Activated CD4-positive, alpha-beta T cell treated with anti-CD3 and anti-CD28 coated beads, Interleukin-2, amount 50 U/mL, for 1 hour (primary cell): ENCODE measurements at places on chromosomes 7 and 10.

DNA sequence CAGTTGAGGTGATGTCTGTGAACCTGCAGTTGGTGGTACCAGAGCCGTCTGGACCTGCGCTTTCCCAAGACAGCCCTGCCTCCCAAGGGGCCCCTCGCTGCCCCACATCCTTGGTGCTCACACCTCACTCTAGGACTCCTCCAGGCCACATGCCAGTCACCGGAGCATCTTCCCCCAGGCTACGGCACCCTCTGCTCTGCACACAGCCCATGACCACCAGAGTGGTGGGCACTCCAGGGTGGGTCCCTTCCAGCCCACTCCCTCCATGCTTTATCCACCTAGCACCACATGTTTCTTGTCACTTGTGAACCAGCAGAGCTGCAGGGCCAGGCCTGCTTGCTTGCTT is 183.7 kb upstream of the SH2B2 start:
- no peak for DNase-seq

DNA sequence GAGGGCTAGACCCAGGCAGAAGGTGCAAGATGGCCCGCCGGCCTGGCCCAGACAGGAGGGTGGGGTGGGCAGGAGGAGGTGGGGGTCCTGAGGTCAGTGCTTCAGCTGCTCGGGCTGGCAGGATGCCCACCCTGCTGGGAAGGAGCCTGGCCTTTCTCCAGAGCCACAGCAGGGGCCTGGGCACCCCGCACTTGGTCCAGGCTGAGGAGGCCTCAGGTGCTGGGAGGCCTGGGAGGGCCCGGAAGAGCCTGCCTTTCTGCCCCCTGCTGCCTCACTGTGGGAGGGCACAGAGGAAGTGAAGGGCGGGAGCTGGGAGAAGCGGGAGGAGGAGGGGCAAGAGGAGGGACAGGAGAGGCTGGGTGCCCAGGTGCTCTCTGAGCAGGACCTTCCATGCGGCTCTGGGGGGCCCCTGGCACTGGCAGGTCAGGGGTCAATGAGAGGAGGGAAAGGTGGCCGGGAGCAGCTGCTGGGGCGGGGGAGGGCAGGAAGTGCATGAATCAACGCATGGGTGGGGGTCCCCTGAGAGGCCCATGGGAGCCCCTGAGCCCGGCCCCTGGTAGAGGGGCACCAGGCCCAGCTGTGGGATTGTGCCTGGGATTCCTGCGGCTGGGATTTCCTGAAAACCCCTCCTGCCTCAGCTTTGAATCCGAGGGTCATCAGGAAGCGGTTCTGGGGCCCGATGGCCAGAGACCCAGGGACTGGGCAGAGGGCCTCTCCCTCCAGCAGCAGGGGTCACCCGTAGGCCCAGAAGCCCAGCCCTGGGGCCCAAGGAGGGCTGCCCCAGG is 49.9 kb downstream of the PWWP2B start:
- peak; percentile 55 for DNase-seq

- DNase-seq = no peak
Observed at GRCh38 chr7:3867863-3868262, 566.8 kb downstream of the SDK1 start.

- DNase-seq = no peak
Observed at GRCh38 chr10:84190621-84191020, 3.7 kb upstream of the CDHR1 start.

DNA sequence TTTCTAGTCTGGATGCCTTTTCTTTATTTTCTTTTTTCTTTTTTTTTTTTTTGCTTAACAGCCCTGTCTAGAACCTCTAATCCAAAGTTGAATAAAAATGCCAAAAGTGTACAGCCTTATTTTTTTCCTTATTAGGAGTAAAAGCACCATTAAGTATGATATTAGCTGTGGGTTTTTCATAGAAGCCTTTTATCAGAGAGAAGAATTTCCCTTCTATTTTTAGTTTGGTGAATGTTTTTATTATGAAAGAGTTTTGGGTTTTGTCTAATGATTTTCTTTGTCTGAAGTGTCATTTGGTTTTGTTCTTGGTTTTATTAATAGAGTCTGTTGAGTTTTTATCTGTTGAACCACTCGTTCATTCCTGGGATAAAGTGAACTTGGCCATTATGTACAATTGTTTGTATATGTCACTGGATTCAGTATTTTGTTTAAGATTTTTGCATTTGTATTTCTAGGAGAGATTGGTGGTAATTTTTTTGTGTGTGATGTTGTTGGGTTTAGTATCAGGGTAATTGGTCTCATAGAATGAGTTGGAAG is 49.5 kb downstream of the PALS2 start:
- no peak for DNase-seq

- DNase-seq = no peak
Observed at GRCh38 chr7:84069999-84070500, 124.5 kb downstream of the SEMA3A start.

GRCh38 chr10:63240807-63241206 is 107.7 kb downstream of the NRBF2 start:
- DNase-seq = no peak

DNA sequence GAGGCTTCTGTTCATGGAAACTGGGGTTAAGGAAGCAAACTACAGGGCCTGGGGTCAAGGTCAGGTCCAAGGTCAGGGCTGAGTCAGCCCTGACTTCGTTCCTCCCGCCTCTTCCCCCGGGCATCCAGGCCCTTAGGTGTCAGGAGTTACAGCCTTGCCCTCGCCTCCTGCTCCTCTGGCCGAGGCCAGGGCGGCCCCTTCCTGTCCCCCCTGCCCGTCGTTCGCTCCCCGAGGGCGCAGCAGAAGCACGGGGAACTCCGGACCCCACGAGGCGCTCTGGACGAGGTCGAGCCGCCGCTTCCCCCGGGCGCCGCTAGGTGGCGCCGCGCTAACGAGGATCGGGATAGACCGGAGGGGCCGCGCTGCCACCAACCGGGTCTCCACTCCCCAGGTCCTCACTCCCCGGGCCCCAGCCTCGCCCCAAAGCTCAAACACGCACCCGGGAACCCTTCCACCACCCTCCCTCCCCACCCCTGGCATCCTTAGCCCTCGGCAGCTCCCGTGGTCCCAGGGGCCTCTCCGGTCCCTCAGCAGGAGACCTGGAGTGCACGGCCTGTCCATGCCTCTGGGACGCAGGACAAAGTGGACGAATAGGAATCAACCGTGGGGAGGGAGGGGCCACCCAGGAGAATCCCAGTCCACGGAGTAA is 59.2 kb upstream of the MYL10 start:
- DNase-seq = peak; percentile 81

GRCh38 chr7:120931243-120931642 is 19.3 kb upstream of the ING3 start:
- no peak for DNase-seq

DNA sequence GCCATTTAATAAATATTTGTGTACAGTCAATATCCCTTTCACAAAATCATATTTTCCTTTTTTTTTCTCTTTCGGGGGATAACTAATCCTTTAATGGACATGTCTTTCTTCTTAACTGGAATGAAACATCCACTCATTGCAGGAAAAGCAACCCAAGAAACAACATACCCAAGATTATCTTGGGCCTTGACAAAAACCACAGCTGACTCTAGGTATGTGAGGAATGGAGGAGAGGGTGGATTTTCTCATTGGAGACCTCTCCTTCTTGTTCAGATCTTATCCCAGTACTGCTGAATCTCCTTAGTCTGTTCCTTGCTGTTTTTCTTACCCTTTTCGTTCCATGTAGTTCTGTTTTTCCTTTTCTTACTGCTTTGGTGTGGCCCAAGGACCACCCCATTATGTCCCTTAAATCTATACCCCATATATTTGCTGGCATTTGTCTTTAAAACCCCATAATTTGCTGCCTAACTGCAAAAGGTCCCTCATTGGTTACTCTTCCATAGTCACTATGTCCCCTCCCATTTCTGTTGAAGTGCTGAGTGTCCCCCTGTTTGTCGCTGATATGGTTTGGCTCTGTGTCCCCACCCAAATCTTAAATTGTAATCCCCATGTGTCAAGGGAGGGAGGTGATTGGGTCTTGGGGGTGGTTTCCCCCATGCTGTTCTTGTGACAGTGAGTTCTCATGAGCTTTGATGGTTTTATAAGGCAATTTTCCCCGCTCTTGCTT is 6.8 kb upstream of the CDK6 start:
- DNase-seq = no peak

DNA sequence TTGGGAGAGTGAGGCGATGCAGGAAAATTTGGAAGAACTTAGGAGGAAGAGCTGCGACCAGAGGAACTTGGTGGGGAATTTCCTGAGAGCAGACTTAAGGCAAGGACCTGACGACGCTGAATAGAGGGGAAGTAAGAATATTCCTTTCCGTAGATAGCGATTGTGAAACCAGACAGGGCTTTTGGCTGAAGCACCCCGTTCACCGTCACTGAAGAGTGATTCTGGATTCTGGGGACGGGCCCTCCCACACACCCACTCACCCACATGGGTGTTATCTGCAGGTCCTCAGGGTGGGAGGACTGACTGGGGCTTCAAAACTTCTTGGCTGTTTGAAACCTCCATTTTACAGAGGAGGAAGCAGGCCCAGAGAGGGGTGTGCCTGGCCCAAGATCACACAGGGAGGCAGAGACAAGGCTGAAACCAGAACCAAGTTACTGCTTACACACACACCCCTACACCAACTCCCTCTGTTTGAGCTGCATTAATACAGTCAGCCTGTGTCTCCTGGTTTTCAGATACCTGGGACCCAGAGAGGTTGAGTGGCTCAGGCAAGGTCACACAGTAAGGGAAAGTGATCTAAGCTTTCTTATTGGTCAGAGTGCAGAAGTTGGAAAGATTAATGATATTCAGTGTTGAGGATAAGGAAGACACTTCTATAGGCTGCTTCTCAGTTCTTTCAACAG is 37.2 kb upstream of the CDH23 start:
- DNase-seq = no peak

DNA sequence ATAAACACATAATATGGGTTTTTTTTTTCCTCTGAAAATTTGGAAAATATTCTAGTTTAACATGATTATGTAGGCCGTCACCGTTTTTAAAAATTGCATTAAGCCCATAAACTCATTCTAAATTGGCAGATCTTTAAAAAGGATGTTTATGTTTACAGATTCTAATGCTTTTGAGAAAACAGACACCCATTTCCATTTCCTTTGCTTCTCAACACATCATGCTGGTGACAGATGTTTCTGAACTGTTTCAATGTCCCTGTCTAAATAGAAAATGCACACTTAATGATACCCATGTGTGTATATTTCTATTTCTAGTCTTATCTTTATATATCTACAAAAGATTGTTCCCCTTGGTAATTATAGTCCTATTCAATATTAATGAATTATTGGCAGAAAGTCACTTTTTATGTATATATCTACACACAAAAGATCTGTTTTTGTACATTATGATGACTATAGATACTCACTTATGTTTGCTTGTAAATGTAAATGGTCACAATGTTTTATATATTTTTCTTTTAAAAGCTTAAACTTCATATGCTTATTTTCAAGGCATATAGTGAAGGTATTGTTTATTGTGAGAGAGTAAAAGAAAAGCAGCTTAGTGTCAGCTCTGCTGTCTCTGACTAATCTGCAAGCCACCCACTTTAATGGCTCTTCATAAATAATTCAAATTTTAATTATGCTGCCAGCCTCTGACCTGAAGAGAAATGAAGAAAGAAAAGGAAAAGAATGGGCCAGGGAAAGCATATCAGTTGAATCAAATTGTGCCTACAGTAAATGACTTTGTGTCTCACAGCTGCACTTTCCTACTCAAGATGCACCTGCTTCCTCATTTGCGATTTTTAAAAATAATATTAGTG is 179.4 kb downstream of the CACNA2D1 start:
- no peak for DNase-seq

- peak; percentile 12 for DNase-seq
Observed at GRCh38 chr10:70540089-70540788, 61.7 kb downstream of the PALD1 start.

DNA sequence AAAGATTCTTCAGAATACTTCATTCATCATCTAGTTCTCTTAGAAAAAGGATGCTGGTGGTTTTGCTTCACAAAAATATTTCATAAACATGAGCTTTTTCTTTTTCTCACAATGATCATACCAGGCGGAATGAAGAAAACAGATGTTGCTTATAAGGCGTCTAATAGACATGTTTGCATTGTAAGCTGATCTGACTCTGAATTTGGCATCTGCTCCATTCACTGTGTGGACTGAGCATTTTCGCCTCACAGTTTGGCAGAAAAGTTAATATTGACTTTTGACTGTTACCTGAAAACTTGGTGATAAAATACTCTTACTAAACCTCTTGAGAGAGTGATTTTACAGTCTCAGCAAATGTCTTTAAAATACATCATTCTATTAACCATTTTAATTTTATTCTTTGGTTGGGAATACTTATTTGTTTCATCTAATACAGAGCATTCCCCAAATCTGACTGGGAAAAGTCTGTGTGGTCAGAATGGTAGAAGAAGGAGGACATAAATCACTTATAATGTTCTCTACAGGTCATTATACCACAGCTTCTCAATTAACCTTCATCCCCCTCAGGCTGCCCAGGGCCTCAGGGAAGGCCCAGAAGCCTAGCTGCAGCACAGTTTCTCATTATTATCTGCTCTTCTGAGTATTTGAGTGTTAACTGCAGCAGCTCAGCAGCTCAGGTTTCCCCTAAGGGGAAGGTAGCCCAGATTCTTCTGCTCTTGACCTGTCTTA is 121.6 kb upstream of the KAT6B start:
- DNase-seq = no peak

- DNase-seq = no peak
Observed at GRCh38 chr7:75688200-75689136, 50.3 kb downstream of the HIP1 start.

GRCh38 chr7:2760098-2760889 is 72.3 kb downstream of the AMZ1 start:
- DNase-seq = no peak

DNA sequence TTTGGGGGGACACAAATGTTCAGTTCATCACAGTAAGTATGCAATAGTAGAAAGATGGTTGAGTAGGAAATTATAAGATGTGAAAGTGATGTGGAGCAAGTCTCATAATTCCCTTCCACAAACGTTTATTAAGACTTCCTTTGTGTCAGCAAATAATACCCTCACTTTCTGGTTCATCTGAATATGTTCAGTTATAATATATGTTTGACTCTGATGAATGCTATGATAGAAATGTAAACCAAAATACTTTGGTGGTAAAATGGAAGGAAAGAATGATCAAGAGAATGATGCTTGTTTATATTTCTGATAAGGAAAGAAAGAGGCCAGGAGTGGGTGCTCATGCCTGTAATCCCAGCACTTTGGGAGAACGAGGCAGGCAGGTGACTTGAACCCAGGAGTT is 111.7 kb upstream of the PLXDC2 start:
- DNase-seq = no peak

GRCh38 chr10:61742812-61743211 is 80.1 kb downstream of the CABCOCO1 start:
- no peak for DNase-seq

- DNase-seq = no peak
Observed at GRCh38 chr10:50857579-50857978, 27.8 kb downstream of the A1CF start.

- DNase-seq = no peak
Observed at GRCh38 chr7:41311301-41311700, 391.6 kb downstream of the INHBA start.

GRCh38 chr10:128097783-128098182 is 28.4 kb downstream of the MKI67 start:
- DNase-seq = no peak

DNA sequence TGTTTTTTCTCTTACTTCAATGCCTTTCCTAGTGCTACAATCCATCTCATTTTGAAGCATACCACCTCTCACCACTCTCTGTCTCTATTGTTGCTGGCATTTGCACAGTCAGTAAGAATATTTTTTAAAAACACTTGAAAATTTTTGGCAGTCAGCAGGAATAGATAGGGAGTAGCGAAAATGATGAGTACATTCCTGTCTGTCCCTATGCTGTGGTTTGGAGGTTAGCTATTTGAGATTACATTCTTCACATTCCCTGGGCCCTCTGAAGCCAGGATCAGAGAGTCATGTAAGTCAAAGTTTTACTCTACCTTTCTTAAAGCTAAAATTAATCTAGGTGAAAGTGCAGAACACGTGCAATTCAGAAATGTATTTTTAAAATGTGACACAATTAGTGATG is 53.0 kb upstream of the MAGI2 start:
- no peak for DNase-seq
